Neural crest cell (in vitro differentiated cells): ENCODE measurements at places on chromosomes 13 and 19.

DNA sequence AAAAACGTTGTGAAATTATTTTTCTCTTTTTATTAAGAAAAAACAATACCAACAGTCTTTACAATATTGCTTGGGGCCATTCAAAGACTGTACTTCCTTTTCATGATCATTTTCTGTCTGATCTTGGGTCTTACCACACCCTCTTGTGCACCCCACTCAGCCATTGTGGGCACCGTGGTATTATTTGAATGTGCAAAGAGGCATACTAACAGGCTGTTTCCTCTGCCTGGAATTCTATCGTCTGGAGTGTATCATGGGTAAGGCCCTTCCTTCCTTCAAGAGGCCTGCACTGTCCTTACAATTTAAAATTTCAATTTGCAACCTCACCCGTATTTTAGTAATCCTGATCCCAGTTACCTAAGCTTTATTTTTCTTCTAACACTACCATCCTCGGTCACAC is 76.5 kb downstream of the FGF14 start:
- DNase-seq, result no peak

DNA sequence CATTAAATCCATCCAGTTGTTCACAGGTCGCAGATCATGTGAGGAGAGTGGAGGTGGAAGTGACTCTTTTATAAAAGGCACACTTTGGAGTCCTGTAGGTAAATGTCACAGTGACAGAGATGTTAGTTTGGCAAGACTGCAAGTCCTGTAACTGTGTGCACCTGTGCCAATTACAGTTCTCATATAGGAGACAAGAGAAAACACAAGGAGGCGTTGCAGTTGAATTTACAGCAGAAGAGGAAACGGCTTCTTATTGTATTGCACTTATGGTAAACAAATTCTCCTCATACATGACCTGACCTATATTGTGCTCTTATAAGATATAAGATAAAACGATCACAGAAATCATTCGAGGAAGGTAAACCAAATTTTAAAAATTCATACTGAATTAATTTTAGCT is 732.8 kb upstream of the SLC10A2 start:
- DNase-seq, result no peak

DNA sequence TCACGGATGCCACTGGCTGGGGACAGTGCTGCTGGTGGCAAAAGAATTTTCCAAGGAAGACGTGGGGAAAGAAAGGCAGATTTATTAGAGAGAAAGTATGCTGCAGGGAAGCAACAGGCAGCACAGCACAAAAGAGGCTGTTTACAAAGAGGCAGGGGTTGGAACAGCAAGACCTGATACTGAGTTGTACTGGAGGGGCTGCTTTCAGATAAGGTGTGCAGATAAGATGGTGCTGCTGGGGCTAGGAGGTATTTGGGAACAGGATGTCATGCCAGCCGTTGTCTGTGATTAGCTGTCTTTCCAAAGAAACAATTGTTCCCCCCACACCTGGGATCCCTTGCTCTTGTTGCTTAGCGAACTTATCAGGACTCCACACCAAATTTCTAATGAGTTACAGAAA is 2023.3 kb upstream of the PCDH20 start:
- no peak for DNase-seq

DNA sequence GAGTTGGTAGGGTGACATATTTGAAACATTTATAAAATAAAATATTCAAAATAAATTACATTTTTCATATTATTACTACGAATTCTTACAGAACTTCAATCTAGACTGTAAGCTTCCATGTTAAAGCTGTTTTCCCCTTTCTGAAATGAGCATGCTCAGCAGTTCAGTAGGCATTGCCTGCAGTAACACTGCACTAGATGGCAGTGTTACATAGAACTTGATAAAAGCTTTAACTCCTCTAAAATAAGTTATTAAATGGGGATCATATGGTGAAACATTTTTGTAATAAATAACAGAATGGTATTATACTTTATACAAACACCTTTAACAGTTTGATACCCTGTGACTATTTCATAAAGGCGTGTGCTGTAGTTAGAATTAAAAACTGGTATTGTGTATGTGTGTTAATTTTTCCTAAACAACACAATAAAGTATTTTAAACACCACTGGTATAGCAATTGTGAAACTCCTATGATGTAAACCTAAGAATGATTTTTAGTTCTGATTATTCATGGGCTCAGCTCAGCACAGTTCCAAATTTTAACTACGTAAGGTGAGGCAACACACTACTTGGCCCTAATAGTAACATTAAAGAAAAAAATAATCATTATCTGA is 11.6 kb upstream of the GPR18 start:
- no peak for DNase-seq

- DNase-seq, result no peak
These were observed 260.4 kb downstream of the MAB21L1 start for GRCh38 chr13:35216131-35216530.

GRCh38 chr19:16309643-16310042 is 15.0 kb upstream of the KLF2 start:
- no peak for DNase-seq

- no peak for DNase-seq
These were observed 319.0 kb downstream of the ZNF536 start for GRCh38 chr19:30690935-30691818.
